GM23248 (cell line): ENCODE measurements at places on chromosomes 7 and 10. TPM values are rescaled to one million over a fixed set of nuclear protein-coding genes. Genes with fewer than 3 reads are reported as not detected.

DNA sequence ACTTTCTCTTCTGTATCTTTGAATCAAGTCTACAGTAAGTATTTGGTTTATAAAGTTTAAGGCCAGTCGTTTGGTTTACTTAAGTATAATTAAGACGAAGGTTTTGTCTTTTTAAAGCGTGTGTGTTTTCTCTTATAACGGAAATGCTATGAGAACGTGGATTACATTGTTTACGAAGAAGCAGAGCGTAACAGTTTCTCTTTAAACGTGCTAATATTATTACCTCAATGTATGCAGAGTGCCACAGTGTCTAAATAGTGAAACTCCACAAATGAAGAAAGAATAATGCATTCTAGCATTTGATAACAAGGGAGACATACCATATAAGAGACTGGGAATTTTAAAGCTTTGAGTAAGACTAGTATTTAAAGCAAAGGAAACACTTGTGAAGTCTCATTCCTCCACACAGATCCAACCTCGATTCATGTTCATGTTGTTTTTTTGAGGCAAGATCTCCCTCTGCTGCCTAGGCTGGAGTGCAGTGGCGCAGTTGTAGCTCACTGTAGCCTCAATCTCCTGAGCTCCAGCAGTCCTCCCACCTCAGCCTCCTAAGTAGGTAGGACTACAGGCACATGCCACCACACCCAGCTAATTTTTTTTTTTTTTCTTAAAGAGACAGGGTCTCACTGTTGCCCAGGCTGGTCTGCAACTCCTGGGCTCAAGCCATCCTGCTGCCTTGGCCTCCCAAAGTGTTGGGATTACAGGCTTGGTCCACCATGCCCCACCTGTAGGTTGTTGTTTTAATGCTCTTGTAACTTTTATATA is 75.1 kb downstream of the ANKRD61 start:
- H3K4me3 ChIP-seq = peak overlapping the region; percentile 82
- peak; percentile 49 for DNase-seq
- H3K4me1 ChIP-seq = peaks cover 6% of the 10 kb centered on the region
- no peaks in the 10 kb centered on the region for H3K27me3 ChIP-seq
- H3K36me3 ChIP-seq = no peaks in the 10 kb centered on the region
- H3K27ac ChIP-seq = peak overlapping the region; percentile 66

- H3K27me3 ChIP-seq = no peaks in the 10 kb centered on the region
- H3K4me3 ChIP-seq = no peak overlapping the region
- no peaks in the 10 kb centered on the region for H3K36me3 ChIP-seq
- DNase-seq = peak; percentile 58
- H3K4me1 ChIP-seq = peaks cover 23% of the 10 kb centered on the region
- peak overlapping the region; percentile 19 for H3K27ac ChIP-seq
Measured at GRCh38 chr10:44280226-44281014, 104.5 kb downstream of the CXCL12 start.

GRCh38 chr7:75033826-75034225 is 39.8 kb downstream of the RCC1L start:
- DNase-seq = no peak
- H3K4me3 ChIP-seq = no peak overlapping the region
- H3K27ac ChIP-seq = no peak overlapping the region

Gene LAMB4
- not detected in 2 replicates for total RNA-seq
